ENCODE measurements at places on chromosomes 7 and 10.
A peak's percentile ranks its signal among the peaks of the same experiment; 100 is the strongest.

- DNase-seq = peak; percentile 29
Observed at GRCh38 chr10:80204677-80205476, 460 bp downstream of the ANXA11 start.

GRCh38 chr10:22258471-22258870 is 40.7 kb upstream of the EBLN1 start:
- DNase-seq = no peak

GRCh38 chr10:91313796-91314485 is 93.5 kb downstream of the PCGF5 start:
- DNase-seq = no peak

- DNase-seq = no peak
Observed at GRCh38 chr10:59323036-59323459, 39.3 kb downstream of the FAM13C start.

DNA sequence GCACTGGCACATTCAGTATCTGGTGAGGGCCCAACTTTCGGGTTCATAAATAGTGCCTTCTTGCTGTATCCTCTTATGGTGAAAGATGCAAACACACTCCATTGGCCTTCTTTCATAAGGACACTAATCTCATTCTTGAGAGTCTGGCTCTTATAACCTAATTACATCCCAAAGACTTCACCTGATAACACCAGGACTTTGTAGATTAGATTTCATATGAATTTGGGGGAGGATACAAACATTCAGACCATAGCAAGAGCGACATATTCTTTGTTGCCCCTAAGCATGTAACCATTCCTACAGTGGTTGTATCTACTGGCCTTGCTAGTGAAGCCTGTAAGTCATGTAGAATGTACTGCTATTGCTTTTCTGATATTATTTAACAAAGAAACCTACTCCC is 525.2 kb downstream of the GFRA1 start:
- no peak for DNase-seq

- peak; percentile 87 for DNase-seq
Observed at GRCh38 chr10:103759100-103759781, 96.1 kb downstream of the SH3PXD2A start.

DNA sequence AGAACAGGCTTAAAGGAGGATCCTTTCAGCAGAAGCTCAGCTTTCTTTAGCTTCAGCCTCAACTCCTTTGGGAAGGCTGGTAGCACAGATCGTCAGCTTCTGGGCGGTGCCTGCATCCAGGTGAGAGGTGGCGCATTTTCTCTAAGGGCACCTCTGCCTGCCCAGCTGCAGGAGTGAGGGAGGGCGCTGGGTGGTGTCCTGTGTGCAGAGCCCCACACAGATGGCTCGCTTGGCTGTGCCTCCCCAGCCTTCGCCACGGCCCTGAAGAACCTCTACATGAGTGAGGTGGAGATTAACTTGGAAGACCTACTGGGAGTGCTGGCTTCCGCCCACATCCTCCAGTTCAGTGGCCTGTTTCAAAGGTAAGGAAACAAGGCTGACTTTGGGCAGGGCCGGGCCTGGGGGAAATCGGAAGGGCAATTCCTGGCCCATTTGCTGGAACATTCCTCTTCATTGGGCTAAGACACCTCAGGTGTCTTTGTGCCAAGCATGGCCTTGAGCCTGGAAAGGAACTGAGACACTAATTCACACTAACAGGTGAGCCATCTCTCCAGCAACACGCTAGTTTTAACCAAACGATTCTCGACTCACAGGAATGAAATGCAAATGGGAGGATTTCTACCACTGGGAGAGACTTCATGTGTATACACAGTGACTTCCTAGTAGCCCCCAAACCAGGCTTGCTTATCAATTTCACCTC is 19.9 kb downstream of the BTBD16 start:
- DNase-seq = no peak

- DNase-seq = no peak
Observed at GRCh38 chr10:11335167-11335652, 276.2 kb downstream of the USP6NL start.

DNA sequence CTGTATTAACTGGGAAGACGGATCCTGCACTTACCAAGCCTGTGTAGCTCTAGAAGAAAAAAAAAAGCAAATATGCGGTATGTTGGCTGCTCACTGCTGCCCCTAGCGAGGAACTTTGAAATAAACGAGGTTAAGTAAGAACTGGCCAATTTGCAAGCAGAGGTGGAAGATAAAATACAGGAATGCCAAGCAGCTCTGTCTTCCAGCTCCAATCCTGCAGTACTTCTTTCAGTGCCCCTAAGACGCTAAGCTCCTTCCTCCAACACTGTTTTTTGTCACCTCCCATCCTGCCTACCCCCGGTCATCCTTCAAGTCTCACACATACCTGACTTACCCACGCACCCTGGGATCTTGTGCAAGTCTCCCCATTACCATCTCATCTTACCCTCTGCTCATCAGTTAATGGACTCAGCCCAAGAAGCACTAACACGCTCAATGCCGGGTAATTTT is 809 bp downstream of the C10orf143 start:
- peak; percentile 87 for DNase-seq

GRCh38 chr7:37380831-37381230 is 67.8 kb downstream of the ELMO1 start:
- DNase-seq = no peak

DNA sequence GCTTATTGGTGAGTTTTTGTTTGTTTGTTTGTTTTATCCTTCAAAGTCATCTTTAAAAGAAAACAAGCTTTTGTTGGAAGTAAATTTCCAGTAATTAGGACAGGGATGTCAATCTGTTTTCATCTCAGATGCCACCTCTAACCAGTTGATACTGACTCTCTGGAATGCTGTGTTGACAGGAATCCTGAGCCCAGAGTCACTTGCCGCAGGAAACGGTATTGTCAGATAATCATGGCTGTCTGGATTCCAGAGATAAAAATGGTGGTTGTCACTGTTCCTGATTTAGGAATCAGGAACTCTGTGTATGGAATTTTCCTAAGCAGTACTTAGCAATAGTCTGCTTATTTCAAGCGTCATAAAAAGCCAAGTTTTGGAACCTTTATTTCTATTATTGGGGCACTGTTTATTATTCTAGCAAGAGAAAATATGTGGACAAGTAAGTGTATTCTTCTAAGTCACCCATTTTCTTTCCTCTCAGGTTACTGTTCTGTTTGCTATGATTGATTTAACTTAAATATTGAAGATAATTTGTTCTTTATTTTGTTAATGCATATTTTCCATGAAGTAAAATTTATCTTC is 39.2 kb downstream of the CDC123 start:
- no peak for DNase-seq

GRCh38 chr10:119028900-119029612 is 458 bp upstream of the NANOS1 start:
- DNase-seq = peak; percentile 87

DNA sequence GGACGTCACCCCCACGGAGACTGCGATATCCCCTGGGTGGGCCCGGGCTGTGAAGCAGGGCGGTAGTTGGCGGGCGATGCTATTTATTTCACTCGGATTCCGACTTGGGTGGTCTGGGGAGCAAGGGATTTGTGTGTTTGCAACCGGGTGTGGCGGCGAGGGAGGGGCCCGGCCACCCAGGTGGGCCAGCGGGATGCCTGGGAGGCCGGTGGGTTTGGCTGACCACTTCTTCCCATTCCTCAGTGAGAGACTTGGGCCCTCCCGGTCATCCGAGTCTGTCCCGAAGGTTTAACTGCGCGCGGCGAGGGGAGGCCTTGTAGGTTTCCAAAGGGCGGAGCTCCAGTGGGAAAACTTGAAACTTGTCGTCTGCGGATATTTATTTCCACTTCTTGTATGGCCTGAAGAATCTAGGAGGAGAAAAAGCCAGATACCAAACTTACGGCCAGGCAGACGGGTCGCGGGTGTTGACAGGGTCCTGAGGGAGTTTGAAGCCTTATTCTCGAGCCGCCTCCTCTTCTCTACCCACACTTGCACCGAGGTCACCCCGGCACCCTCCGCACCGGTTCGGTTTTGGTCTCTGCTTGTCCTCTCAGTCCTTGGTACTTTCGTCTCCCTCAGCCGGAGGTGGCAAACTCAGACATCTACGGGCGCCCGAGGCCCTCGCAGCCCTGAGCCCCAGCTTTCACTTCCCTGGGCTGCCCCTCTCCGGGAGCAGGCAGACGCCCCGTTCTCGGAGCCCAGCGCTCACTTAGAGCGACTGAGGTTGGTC is 17.9 kb downstream of the ZNF316 start:
- no peak for DNase-seq

- DNase-seq = no peak
Observed at GRCh38 chr10:4390219-4390618, 435.8 kb upstream of the AKR1E2 start.

- DNase-seq = no peak
Observed at GRCh38 chr10:132564690-132565089, 27.1 kb downstream of the INPP5A start.

GRCh38 chr10:131846240-131847101 is 54.3 kb upstream of the PPP2R2D start:
- DNase-seq = no peak

GRCh38 chr10:50928190-50928552 is 42.7 kb upstream of the A1CF start:
- no peak for DNase-seq

DNA sequence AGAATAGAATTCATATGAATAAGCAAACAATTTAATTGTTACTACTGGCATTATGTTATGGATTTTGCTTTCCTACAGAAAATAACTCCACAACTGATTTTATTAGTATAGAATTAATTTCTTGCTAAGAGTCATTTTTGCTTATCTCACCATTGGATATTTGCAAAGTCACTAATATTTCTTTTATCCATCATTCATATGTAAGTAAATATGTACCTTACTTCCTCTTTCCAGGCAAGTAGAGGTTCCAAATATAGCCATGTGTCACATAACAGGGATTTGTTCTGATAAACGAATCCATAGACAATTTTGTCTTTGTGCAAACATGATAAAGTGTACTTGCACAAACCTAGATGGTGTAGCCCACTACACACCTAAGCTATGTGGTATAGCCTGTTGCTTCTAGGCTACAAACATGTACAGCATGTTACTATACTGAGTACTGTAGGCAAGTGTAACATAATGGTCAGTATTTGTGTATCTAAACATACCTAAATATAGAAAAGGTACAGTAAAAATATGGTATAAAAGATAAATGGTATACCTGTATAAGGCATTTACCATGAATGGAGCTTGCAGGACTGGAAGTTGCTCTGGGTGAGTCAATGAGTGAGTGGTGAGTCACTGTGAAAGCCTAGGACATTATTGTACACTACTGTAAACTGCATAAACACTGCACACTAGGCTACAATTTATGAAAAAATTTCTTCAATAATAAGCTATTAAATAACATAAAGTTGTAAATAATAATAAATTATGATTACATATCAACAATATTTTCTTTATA is 18.3 kb downstream of the KLLN start:
- DNase-seq = no peak

GRCh38 chr10:93235686-93236085 is 162.0 kb downstream of the CYP26A1 start:
- DNase-seq = no peak

DNA sequence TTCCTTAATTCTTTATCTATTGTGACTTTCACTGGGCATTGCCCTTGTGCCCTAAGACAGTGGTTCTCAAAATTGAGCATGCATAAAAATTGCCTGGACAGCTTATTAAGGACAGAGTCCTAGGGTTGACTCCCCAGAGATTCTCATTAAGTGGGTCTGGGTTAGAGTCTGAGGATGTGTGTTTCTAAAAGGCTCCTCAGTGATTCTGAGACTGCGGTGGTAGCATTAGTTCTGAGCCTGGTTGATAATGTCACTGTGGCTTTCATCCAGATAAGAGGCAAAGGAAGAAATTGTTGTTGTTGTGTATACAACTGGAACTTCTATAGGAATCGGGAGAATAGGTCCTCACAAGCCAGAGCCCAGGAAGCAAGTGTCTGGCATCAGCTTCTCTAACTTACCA is 1.3 kb downstream of the IFIT2 start:
- no peak for DNase-seq

DNA sequence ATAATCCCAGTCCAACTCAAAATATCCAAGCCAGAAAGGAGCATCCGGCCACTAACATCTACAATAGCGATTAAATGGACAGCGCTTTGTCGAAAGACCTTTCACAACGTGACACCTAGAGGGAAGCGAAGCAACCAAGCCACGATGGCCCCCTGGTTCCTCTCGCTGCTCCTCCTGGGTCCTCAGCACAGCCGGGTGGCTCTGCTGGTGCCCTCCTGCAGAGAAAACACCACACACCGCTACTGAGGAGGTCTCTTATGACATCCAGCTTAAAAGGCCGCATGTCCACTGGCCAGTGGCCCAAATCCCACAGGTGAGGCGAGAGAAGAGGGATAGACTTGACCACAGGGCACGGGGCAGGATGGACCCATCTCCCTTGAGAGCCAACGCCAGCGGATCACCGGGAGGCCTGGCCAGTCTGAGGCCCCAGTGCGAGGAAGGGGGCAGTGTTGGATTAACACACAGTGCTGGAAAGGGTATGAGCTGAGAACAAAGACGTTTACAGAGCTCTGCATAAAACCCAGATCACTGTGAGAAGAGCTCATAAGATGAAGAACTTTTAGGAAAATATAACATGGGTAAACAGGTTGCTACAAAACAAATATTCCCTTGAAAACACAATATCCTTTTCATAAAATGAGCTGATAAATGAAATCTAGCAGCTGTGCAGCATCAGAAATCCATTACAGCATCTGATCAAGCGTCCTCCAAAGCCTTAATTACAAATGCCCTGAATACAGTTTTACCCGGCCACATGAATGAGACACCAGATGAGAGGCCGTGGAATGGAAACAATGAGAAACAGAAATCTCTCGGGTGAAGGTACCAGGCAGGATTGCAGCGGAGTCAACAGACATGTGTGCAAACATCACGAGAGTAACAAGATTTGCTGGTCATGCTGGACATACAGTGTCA is 236.7 kb downstream of the DIP2C start:
- DNase-seq = no peak

DNA sequence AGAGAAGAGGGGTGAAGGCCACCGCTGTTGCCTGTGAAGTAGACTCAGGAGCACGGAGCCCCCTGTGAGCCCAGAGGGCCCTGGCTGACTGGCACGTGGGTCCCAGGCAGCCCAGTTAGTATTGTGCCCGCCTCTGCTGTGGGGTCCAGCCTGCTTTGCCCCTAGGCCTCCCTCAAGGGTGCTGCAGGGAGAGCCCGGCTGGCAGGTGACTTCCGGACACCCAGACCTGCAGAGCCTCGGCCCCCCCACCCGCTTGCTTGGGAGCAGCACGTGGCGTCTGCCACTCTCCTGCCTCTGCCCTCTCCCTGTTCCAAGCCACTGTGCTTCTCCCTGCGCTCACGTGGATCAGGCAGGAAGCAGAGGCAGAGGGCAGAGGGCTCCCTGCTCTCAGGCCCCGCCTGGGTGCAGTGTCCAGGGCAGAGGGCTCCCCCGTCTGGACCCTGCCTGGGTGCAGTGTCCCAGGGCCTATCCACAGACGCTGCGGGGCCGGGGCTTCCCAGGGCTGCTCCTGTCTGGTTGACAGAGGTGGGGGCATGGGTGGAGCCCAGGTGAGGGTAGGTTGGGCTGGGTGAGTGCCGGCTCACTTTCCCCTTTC is 88.4 kb downstream of the DNAJB6 start:
- DNase-seq = no peak

Data from KBM-7 (cell line).